Stimulated activated CD4-positive, alpha-beta T cell treated with anti-CD3 and anti-CD28 coated beads, Interleukin-15, amount 100 ng/mL, for 1 hour (primary cell): ENCODE measurements at places on chromosomes 7 and 10.

DNA sequence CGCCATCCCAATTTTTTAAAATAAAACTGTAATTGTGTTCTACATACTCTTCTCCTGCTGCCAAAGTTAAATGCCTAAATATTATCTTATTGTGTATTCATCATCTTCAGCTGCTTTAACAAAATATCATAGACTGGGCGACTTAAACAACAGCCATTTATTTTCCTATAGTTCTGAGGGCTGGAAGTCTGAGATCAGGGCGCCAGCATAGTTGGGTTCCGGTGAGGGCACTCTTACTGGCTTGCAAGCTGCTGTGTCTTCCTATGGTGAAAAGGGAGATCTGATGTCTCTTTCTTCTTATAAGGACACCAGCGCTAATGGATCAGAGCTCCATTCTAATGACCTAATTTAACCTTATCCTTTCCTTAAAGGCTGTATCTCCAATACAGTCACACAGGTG lies 30.4 kb downstream of the CSTF2T start:
- DNase-seq = no peak

- DNase-seq = no peak
These were observed 84.5 kb downstream of the RTKN2 start for GRCh38 chr10:62183857-62184795.

DNA sequence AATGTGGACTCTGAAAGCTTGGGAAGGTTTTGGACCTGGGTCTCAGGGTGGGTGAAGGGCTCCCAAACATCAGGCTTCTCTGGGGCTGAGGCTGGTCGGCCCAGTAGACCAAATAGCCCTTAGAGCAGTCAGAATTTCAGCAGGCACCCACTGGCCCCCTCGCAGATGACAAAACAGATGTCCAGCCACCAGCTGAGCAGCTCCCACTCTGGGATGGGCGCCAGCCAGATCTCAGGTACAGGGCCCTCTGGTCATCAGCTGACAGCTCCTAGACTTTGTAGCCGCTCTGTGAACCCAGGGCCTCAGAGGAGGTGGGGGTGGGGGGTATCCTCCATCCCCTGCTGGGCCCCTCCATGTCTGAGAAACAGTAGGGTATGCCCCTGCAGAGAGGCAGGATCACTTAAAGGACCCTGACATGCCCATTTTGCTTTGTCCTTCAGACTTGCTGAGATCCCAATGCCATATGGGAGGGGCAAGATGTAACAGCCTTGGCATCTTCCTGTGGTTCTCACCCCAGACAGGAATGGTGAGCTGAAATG lies 26.5 kb downstream of the HSPA12A start:
- DNase-seq = no peak

DNA sequence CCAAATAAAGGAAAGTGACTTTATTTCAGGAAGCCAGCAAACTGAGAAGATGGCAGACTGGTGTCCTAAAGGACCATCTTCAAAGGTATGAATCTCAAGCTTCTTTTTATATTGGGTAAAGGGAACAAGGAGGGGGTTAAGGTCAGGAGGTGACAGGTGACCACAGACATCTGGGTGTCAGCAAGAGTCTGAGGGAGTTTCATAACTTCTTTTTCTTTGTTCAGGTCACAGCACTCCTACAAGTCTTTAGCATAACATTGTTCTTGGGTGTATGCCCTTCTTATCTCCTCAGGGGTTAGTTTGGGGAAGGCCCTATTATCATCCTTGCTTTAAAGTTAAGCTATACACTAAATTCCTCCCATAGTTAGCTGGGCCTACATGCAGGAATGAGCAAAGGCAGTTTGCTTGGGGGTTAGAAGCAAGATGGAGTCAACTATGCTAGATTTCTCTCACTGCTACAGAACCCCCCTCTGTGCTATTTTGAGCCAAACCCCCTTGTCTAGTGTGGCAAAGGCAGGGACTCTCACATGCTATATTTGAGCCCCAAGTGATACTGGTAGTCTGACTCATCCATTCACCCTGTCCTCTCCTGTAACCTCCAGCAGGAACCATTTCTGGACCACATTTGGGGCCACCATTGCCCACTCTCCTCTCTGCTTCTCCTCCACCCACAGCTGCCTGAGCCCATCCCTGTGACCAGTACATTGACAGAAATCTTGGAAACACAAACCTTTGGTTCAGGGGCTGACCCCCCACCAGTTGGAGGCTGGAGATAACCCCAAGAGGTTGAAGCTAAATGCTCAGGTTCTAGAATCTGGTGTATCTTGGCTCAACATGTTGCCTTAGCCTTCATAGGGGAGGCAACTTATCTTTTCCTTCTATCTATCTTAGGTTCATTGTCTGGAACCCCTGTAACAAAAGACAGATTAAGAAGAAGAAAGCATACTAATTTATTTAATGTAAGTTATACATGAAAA lies 55.5 kb upstream of the LRGUK start:
- no peak for DNase-seq
